ENCODE measurements at places on chromosomes 1 and 21.
A peak's percentile ranks its signal among the peaks of the same experiment; 100 is the strongest.

GRCh38 chr1:157961805-157962762, 31.4 kb upstream of the KIRREL1 start:
- DNase-seq = no peak

DNA sequence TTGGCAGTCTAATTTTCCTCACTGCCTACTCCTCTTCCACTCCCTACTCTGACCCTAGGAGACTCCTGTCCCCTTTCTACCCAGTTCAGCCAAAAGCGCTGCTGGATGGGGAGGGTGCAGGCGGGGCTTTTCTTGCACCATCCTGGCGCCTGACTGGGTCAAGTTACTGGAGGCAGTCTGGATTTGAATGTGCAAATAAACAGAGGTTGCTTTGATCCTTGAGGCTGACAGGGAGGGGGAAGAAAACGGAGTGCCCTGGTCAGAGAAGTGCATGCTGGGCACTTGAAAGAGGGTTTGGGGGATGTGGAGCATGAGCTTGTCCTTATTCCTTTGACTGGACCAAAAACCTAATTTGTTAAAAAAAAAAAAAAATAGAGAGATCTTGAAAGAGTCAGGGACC, 76.8 kb upstream of the SOX13 start:
- no peak for DNase-seq

DNA sequence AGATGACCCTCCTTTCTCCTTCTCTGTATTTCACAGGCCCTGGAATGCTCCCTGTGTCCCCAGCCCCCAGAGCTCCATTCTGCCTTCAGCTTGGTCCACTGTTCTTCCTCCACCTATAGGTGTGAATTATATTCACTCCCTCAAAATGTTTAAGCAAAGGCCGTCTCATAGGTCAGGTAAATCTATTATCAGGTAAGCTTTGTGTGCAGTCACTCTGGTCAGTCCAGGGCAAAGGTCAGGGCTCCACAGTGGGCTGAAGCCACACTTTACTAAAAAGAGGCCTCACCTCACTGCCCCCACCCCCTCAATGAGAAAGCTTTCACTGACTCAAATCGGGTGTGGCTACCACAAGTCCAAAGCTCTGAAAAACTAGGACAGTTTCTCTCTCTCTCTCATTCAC, 65.9 kb downstream of the DNTTIP2 start:
- DNase-seq = no peak

- no peak for DNase-seq
Measured at GRCh38 chr21:43959231-43960116, 52.6 kb upstream of the TRAPPC10 start.

- DNase-seq = no peak
Measured at GRCh38 chr1:27538793-27539192, 48.8 kb upstream of the WASF2 start.

- DNase-seq = no peak
Measured at GRCh38 chr1:93021539-93022134, 57.4 kb upstream of the MTF2 start.

DNA sequence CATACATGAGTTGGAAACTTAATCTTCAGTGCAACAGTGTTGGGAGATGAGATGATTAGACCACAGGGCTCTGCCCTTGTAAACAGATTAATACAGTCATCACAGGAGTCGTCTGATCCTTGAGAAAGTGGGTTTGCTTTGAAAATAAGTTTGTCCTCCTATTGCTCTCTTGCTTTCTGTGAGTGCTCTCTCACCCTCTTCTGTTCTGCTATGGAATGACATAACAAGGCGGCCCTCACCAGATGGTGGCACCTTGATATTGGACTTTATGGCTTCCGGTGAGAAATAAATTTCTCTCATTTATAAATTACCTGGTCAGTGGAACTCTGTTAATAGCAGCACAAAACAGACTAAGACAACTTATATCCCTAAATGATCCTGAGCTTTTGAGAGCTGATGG, 353.6 kb downstream of the BRINP3 start:
- DNase-seq = no peak

GRCh38 chr1:111600886-111601386, 18.7 kb upstream of the RAP1A start:
- DNase-seq = no peak

GRCh38 chr1:190957565-190957964, 479.9 kb upstream of the BRINP3 start:
- no peak for DNase-seq

GRCh38 chr1:152228831-152229230, 4.8 kb upstream of the HRNR start:
- no peak for DNase-seq

- no peak for DNase-seq
Measured at GRCh38 chr21:29196670-29197191, 66.3 kb downstream of the MAP3K7CL start.

- no peak for DNase-seq
Measured at GRCh38 chr1:179586107-179586823, 5.4 kb upstream of the TDRD5 start.

DNA sequence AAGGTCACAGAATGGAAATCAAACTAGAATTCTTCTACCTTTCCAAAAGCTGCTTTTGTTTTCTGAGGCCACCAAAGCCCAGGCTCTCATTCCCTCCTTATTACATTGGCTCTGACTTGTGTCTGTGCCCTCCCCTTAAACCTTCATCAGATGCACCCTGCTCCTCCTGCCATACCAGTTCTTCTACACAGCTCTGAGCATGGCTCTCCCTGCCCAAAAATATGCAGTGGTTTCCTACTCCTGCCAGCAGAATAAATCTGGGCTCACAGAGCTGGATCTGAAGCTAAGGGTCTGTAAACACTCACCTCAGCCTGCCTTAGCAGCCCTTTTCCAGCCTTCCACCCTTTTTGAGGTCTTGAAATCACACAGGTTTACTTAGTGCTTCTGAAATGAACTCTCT, 55.0 kb downstream of the TTC3 start:
- DNase-seq = no peak

GRCh38 chr1:225998560-225999226, 450 bp downstream of the SDE2 start:
- no peak for DNase-seq

GRCh38 chr1:17877896-17878295, 122.8 kb downstream of the ACTL8 start:
- no peak for DNase-seq

DNA sequence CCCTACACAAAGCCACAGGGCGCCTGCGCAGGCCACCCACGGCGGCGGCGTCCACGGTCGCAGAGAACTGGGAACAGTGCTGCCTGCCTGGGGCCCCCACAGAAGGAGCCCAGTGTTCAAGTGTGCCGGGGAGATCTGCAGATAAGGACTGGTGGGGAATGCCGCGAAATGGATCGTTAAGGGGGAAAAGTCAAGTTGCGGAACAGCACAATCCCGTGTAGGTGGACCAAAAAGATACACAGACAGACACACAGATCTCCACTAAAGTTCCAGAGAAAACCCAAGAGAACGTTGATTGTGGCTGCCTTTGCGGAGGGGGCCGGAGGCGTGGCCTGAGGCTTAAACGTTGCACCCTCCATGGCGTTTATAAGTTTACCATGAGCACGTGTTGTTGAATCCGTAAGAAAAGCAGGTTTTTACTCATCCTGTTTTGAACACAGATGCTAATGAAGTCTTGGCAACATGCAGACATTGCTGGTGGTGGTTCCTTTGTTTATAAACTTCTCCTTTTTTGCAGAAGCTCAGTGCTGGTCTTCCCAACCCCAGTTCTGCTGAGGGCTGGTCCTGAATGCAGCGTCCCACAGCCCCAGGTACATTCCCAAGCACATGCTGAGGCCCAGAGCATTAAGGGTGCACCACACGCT, 4.1 kb downstream of the SPATC1L start:
- no peak for DNase-seq

GRCh38 chr1:78779831-78780230, 130.2 kb downstream of the IFI44 start:
- DNase-seq = no peak

- no peak for DNase-seq
Measured at GRCh38 chr1:60273185-60273584, 199.6 kb upstream of the C1orf87 start.

GRCh38 chr1:168623003-168623828, 46.8 kb downstream of the XCL1 start:
- DNase-seq = no peak

GRCh38 chr1:97337250-97338030, 583.4 kb downstream of the DPYD start:
- DNase-seq = no peak

DNA sequence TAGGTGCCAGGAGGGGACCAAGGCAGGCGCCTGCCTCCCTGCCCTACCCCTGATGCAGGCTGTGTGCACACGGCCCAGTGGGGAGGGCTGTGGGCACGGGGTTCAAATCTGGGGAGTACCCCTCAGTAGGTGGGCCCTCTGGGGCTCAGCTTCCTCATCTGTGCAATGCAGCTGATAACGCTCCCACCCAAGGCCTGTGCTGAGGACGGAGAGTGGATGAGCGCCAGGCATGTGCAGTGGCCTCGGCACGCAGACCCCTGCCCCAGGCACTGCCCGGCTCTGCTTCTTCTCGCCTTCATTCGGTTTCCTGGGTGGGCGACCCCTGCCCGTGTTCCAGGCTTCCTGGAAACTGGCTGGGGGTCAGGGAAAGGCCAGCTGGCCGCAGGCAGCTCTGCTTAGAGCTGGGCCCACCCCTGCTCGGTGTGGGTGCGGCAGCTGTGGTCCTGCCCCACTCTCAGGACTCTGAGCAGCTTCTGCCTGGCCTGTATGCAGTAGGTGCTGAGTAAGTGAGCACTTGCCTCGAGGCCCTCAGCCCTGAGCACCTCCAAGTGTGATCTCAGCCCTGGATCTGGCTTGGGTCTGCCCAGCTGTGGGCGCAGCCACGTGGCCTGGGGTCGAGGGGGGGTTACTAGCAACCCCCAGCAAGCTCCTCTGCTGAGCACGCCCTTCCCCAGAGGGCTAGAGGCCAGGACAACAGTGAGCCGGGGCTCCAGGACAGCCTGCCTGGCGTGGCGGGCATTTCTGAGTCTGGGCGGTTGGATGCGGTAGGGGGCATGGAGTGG, 11.9 kb upstream of the TNFRSF14 start:
- no peak for DNase-seq

- no peak for DNase-seq
Measured at GRCh38 chr1:169108863-169109560, 2.5 kb downstream of the ATP1B1 start.

- DNase-seq = no peak
Measured at GRCh38 chr1:9112961-9113880, 15.7 kb downstream of the GPR157 start.

GRCh38 chr1:231814021-231814420, 187.4 kb downstream of the DISC1 start:
- DNase-seq = no peak

DNA sequence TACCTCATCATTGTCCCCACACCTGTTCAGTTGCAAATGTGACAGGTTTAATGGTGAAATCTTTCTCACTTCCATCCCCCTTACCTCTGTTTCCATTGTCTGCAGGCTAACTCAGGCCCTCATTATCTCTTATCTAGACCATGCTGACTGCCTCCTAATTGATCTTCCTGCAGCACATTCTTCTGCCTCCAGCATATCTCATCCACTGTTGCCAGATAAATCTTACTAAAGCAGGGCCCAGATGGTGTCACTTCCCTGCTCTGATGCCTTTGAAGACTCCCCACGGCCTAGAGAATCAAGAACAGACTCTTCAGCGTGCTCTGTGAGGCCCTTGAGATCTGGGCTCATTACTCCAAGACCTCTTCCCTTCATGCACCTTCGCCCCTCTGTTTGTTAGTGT, 230.1 kb downstream of the DUSP10 start:
- no peak for DNase-seq

GRCh38 chr1:71698186-71698585, 584.2 kb downstream of the NEGR1 start:
- no peak for DNase-seq

GRCh38 chr1:247437551-247438505, 20.1 kb downstream of the OR2B11 start:
- DNase-seq = no peak

GRCh38 chr1:17075470-17076255, 21.8 kb upstream of the SDHB start:
- no peak for DNase-seq

GRCh38 chr1:200362421-200362820, 47.4 kb downstream of the ZNF281 start:
- no peak for DNase-seq

- DNase-seq = no peak
Measured at GRCh38 chr1:188062456-188062855, 1233.7 kb downstream of the PLA2G4A start.

- no peak for DNase-seq
Measured at GRCh38 chr1:38027201-38028104, 14.9 kb downstream of the UTP11 start.

GRCh38 chr1:15698201-15698600, 14.1 kb downstream of the PLEKHM2 start:
- no peak for DNase-seq

DNA sequence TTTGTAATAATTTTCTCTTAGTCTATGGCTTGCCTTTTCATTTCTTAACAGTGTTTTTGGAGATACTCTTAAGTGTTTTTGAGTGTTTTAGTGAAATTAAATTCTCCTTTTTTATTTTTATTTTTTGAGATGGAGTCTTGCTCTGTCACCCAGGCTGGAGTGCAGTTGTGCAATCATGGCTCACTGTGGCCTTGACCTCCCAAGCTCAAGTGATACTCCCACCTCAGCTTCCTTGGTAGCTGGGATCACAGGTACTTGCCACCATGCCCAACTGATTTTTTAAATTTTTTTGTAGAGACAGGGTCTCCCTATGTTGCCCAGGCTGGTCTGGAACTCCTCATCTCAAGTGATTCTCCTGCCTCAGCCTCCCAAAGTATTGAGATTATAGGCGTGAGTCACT, 240.3 kb downstream of the PLPP3 start:
- DNase-seq = no peak

GRCh38 chr1:230548357-230548756, 93.9 kb upstream of the COG2 start:
- no peak for DNase-seq

DNA sequence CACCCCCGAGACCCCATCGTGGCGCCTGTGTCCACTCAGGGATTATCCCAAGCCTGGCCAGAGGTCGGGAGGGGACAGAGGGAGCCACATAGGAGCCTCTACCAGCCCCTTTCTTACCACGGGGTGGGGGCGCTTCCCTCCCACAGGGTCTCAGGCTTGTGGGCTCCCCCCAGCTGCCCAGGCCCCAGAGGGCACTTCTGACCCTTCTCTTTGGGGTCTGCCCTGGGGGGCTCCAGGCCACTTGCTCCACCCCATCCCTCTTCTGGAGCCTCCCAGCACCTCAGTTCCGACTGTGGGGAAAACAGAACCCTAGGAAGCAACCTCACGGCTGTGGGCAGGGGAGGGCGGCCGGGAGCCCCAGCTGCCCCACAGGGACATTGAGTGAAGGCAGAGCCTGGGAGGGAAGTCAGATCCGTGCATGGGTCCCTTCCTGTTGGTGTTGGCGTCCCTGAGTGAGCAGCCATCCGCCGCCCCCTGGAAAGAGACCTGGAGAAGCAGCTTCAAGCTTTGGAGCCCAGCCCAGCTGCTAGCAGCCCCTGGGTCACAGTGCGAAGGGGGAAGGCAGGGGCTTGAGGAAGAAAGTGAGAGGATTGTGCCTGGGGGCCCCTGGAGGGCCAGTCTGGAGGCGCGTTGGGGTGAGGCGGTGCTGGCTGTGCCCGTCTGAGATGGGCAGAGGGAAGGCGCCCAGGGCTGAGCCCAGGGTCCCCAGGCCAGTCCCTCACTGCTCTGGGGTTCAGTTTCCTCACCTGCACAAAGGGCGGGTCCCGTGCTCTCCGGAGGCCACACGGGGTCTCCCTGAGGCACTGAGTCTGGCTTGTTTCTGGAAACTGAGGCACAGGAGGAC, 22.1 kb downstream of the RRP1 start:
- no peak for DNase-seq

GRCh38 chr1:11550664-11551283, 71.8 kb downstream of the DISP3 start:
- DNase-seq = peak; percentile 4
